ENCODE measurements at places on chromosomes 12 and 14. TPM values are rescaled to one million over a fixed set of nuclear protein-coding genes. Genes with fewer than 3 reads are reported as not detected.

- DNase-seq, result no peak
- no peak overlapping the region for H3K4me3 ChIP-seq
- no peak overlapping the region for H3K27ac ChIP-seq
- no peaks in the 10 kb centered on the region for H3K27me3 ChIP-seq
These were observed 28.6 kb downstream of the CHFR start for GRCh38 chr12:132858718-132859266.

- H3K4me1 ChIP-seq, result peaks cover 49% of the 10 kb centered on the region
- H3K4me3 ChIP-seq, result no peak overlapping the region
- H3K27ac ChIP-seq, result peak overlapping the region; percentile 1
- DNase-seq, result no peak
- no peaks in the 10 kb centered on the region for H3K27me3 ChIP-seq
These were observed 55.4 kb upstream of the PYGL start for GRCh38 chr14:50999726-51000125.

- no peaks in the 10 kb centered on the region for H3K4me1 ChIP-seq
- no peaks in the 10 kb centered on the region for H3K27me3 ChIP-seq
- H3K27ac ChIP-seq, result no peak overlapping the region
- no peak for DNase-seq
These were observed 17.9 kb downstream of the WASHC3 start for GRCh38 chr12:102043928-102044327.

- no peaks in the 10 kb centered on the region for H3K36me3 ChIP-seq
- DNase-seq, result no peak
- H3K27ac ChIP-seq, result no peak overlapping the region
- H3K4me3 ChIP-seq, result no peak overlapping the region
These were observed 549.7 kb upstream of the TMEM132C start for GRCh38 chr12:127717278-127717677.

GRCh38 chr14:84251411-84252115, 1278.4 kb upstream of the FLRT2 start:
- H3K4me1 ChIP-seq, result peaks cover 58% of the 10 kb centered on the region
- H3K27ac ChIP-seq, result peak overlapping the region; percentile 39
- H3K36me3 ChIP-seq, result no peaks in the 10 kb centered on the region
- no peaks in the 10 kb centered on the region for H3K27me3 ChIP-seq

Gene PRPH
- not detected for total RNA-seq

Gene ACSM4
- total RNA-seq, result not detected
